ENCODE measurements at places on chromosomes 4 and X. TPM values are rescaled to one million over a fixed set of nuclear protein-coding genes. Genes with fewer than 3 reads are reported as not detected.
A peak's percentile ranks its signal among the peaks of the same experiment; 100 is the strongest.

NPY2R gene
- total RNA-seq, result 0.91 TPM

EXOSC9 gene
- 24.6 TPM for total RNA-seq

FAT1 gene
- 85.3 TPM for total RNA-seq

GSX2 gene
- not detected for total RNA-seq

SCARB2 gene
- total RNA-seq, result 342 TPM

- no peak for DNase-seq
Measured at GRCh38 chr4:39937683-39938268, 39.9 kb downstream of the PDS5A start.

DNA sequence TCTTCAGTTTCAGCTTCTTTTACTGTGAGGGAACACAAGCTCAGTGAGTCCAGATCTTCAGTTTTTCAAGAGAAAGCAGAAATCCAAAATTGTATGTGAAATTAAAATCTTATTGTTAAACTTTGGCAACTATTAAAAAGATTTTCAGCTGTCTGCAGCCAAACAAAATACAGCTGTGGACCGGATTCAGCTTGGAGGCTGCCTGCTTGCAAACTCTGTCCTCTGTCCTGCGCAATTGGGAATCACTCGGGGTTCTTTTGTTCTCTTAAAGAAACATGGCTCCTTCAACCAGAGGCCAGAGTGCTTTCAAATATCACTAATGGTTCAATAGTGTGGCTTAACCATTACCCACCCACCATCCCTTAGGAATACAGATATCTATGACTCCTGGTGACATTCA, 201.2 kb downstream of the CHIC2 start:
- DNase-seq, result no peak

DNA sequence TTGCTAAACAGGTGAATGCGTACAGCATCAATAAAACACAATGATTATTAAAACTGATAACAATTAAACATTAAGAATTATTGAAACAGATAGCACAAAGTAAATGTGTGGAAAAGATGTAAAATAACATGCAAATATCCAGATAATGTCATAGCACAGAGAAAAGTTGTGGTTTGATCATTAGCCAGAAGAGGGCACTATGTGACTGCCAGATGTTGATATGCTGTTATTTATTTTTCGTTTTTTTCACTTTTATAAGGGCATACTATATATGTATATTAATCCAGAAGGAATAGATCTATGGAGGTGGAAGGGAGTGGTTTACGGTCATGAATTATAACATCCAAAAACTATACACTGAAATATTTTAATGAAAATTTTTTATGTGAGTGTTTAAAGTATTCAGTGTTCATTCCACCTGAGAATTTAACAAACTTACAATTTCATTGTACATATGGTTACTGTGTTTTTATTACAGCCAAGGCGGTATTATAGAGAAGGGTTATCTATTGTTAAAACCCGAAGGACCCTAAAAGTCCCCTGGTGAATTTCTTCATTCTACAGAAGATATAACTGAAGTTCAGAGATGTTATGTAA, 211.9 kb upstream of the UGT8 start:
- DNase-seq, result no peak

DNA sequence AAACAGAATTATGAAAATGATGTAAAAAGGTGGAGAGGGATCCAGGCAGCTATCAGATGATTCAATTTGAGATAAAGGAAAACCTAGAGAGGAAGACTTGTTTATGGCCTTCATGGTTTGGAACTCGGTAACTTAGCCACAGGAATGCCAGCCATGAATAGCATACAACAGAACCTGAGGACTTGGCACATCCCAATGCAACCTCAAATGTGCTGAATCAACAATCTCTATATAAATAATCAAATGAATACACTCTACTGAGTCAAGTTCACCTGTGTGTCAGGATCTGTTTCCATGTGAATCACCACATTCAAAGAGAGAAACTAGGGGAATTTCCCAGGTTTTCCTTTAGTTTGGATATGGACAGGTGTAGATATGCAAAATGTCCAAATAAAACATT, 86.9 kb downstream of the MBNL3 start:
- DNase-seq, result no peak

DNA sequence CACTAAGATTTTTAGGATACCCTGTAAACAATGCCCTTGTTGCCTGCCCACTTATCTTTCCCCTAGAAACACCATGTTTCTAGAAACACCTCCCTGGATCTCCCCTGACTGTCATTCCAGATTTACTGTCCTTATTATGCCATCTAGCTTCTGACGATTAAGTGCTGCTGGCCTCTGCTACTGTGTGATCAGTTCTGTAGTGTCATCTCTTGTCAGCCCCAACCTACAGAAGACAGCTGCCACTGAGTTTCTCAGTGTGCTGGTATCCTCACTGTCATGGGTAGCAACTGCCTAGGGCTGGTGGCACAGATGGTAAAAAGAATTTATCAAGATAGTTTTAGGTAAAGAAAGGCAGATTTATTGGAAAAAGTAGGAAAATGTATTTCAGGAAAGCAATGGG, 68.7 kb upstream of the WWC2 start:
- DNase-seq, result no peak

DNA sequence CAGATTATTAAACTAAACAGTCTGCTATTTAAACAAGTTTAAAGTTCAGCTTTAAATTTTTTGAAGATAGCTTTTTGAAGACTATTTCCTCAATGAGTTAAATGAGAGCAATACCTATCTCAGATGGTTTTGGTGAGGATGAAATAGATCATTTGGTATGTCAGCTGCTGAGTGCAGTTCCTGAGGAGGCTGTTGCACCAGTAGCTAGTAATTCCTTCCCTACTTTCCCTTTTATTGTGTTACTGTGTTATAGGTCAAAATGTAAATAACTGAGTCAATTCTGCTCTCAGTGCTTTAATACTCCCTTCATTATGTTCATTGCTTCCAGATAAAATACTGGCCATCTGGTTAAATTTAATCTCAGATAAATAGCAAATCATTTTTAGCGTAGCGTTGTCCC, 48.6 kb downstream of the BMPR1B start:
- no peak for DNase-seq

GRCh38 chrX:72568406-72569092, 4.1 kb downstream of the HDAC8 start:
- DNase-seq, result no peak

GRCh38 chr4:3407171-3407771, 34.5 kb upstream of the HGFAC start:
- DNase-seq, result peak; percentile 27

GRCh38 chr4:180028682-180029081, 2214.5 kb upstream of the TENM3 start:
- no peak for DNase-seq

GRCh38 chr4:115113506-115114106, at the start of gene NDST4:
Gene NDST4 (minus strand): TSS chr4:115113620. CDS start chr4:115077036, 36,584 bp downstream.
- no peak for DNase-seq

DNA sequence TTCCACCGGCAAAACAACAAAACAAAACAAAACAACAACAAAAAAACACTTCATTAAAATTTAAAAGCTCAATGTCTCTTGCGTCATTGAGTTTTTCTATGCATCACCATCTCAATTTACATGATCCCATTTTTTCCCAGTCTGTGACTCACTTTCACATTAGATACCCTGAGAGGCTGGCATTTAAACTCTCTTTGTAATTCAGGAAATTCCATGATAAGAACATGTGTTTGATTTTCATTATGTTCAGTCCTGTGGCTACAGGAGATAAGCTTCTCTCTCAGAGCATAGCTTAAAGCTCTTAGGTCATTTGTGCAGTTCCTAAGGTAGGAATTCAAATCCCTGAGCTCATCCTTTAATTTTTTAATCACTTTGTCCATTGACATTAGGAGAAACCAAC, 104.6 kb downstream of the NBDY start:
- DNase-seq, result no peak
